Prostate gland (tissue), 2 donors: ENCODE measurements at places on chromosomes 12 and 14. TPM values are rescaled to one million over a fixed set of nuclear protein-coding genes. Genes with fewer than 3 reads are reported as not detected.

GNG2 gene
- 120 TPM for total RNA-seq

COCH gene
- 23.3 TPM for total RNA-seq

ARHGEF40 gene
- 12.4 TPM for total RNA-seq

GPR65 gene
- total RNA-seq: 0.57 TPM

SDSL gene
- 6.2 TPM for total RNA-seq

ESR2 gene
- 21.4 TPM for total RNA-seq

NAV3 gene
- 9.0 TPM for total RNA-seq

PARP2 gene
- total RNA-seq: 10.7 TPM

VDR gene
- total RNA-seq: 3.4 TPM

IGF1 gene
- total RNA-seq: 35.6 TPM

MMP17 gene
- 1.1 TPM for total RNA-seq

OR4K1 gene
- total RNA-seq: not detected

KRT85 gene
- total RNA-seq: not detected

GALNT9 gene
- 1.0 TPM for total RNA-seq

DNA sequence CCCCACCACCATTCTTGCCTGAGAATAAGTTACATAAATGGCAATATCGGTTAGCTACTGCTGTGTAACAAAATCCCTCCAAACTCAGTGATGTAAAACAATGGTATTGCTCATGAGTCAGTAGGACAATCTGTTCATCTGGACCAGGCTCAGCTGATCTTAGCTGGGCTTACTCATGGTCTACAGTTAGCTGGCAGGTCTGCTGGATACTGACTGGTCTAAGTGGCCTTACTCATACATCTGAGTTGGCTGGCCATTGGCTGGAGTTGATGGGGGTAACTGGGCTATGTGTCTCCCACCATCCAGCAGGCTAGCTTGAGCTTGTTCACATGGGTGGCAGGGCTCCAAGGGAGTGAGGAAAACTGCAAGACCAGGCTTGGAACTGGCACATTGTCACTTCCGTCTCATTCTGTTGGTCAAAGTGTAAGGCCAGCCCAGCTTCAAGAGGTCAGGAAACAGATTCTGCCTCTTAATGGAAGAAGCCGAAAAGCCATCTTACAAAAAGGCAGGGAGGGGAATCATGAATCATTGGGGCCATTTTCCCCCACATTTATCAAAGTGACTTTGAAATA lies 56.7 kb upstream of the CHGA start:
- H3K4me1 ChIP-seq: no peaks in the 10 kb centered on the region
- H3K4me3 ChIP-seq: no peak overlapping the region
- H3K27ac ChIP-seq: no peak overlapping the region
- H3K36me3 ChIP-seq: no peaks in the 10 kb centered on the region
- H3K27me3 ChIP-seq: no peaks in the 10 kb centered on the region
- no peak for DNase-seq

- no peaks in the 10 kb centered on the region for H3K4me1 ChIP-seq
- H3K36me3 ChIP-seq: no peaks in the 10 kb centered on the region
- DNase-seq: no peak
- H3K27me3 ChIP-seq: no peaks in the 10 kb centered on the region
- H3K27ac ChIP-seq: no peak overlapping the region
Measured at GRCh38 chr14:104184506-104184905, 46.1 kb downstream of the KIF26A start.

DNA sequence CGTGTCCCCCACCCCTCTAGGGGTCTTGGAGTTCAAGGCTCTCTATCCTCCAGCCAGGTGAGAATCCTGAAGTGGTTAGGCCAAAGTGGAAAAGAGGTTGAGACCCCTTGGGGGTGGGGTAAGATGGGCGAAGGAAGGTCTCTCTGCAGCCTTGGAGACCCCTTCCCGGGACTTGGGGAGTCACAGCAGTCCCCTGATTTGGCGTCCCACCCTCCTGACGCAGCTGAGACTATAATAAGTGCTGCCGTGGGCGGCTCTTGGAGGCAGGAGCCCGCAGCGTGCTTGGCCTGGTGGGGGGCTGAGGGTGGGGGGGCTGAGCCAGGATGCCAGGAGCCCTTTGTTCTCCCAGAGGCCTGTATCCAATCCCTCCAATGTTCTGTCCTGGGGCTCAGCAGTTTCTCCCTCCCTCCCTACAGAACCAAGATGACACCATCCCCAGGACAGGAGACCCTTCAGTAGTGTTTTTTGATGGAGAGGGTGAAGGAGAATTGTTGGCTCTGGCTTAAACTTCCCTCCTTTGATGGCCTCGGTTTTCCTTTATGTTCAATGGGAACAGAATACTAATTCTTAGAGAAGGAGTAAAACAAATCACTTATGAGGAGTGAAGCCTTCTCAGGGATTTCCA lies 1.5 kb upstream of the AGAP2 start:
- DNase-seq: no peak
- H3K4me3 ChIP-seq: no peak overlapping the region
- no peak overlapping the region for H3K27ac ChIP-seq
- no peaks in the 10 kb centered on the region for H3K36me3 ChIP-seq

GRCh38 chr12:79069009-79069408 lies 204.4 kb downstream of the SYT1 start:
- H3K4me3 ChIP-seq: no peak overlapping the region
- H3K4me1 ChIP-seq: no peaks in the 10 kb centered on the region
- no peaks in the 10 kb centered on the region for H3K36me3 ChIP-seq
- DNase-seq: no peak
- H3K27me3 ChIP-seq: no peaks in the 10 kb centered on the region

DNA sequence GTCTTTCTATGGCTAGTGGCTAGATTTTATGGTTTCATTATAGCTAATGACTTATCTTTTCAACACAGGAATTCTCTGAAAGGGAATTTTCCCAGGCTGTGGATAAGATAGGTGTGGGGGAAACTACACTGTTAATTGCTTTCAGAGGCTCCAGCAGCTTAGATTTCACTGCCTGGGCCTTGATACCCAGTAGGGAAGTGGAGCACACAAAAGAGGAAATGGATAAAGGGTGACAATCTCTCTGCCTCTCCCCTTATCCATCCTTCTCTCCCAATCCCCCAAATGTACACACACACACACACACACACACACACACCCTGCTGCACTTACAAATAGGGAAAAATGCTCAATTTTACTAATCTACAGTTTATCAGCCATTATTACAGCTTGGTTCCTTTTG lies 19.1 kb downstream of the SIX4 start:
- no peak overlapping the region for H3K4me3 ChIP-seq
- no peak for DNase-seq
- no peaks in the 10 kb centered on the region for H3K27me3 ChIP-seq
- H3K27ac ChIP-seq: no peak overlapping the region
- H3K36me3 ChIP-seq: no peaks in the 10 kb centered on the region
- no peaks in the 10 kb centered on the region for H3K4me1 ChIP-seq

GRCh38 chr14:54794159-54794558 lies 108.5 kb downstream of the GCH1 start:
- no peaks in the 10 kb centered on the region for H3K4me1 ChIP-seq
- H3K27me3 ChIP-seq: no peaks in the 10 kb centered on the region
- H3K27ac ChIP-seq: no peak overlapping the region

DNA sequence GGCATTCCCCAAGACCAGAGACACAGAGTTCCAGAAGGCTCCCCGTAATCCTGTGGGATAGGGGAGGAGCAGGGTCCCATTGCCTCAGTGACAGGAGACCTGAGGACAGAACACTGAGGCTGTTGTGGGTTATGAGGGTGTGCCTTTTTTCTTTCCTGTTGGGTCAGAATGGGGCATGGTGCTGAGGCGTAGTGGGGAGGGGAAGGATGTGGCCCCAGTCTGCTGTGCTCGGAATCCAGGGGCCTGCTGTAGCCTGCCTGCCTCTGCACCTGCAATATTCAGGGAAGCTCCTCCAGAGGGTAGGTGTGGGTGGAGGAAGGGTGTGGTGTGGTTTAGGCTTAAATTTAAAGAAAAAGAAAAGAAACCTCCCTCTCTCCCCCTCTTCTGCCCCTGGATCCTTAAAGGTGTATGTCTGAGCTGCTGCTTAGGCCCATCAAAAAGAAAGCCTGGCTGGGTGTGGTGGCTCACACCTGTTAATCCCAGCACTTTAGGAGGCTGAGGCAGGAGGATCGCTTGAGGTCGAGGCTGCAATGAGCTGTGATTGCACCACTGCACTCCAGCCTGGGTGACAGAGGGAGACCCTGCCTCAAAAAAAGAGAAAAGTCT lies 18.7 kb downstream of the PLEKHG3 start:
- no peak overlapping the region for H3K4me3 ChIP-seq
- DNase-seq: no peak
- H3K27me3 ChIP-seq: no peaks in the 10 kb centered on the region
- no peak overlapping the region for H3K27ac ChIP-seq

- no peaks in the 10 kb centered on the region for H3K27me3 ChIP-seq
- no peak for DNase-seq
- H3K4me3 ChIP-seq: no peak overlapping the region
- H3K27ac ChIP-seq: peak overlapping the region; percentile 20
- peaks cover 7% of the 10 kb centered on the region for H3K4me1 ChIP-seq
- no peaks in the 10 kb centered on the region for H3K36me3 ChIP-seq
Measured at GRCh38 chr12:32501835-32502333, 102.5 kb downstream of the FGD4 start.

DNA sequence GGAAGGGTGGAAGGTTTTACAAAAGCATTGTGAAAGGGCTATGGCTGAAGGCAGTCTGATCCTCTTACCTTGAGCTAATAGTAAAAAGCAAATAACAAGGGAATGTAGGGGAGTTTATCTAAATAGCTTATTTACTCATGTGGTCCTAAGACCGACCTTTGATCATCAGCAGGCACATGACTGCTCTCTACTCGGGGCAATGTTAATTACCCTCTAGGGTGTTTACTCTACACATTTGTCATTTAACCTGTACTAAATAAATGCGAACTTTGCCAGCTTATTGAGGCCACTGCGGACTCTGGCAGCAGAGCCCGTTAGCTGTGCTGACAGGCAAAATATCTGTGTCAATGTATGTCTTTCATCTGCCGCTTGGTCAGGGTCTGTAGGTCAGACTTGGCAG lies 768.3 kb upstream of the ATXN7L3B start:
- no peaks in the 10 kb centered on the region for H3K4me1 ChIP-seq
- no peaks in the 10 kb centered on the region for H3K36me3 ChIP-seq
- no peak for DNase-seq

- no peak overlapping the region for H3K4me3 ChIP-seq
- H3K27ac ChIP-seq: no peak overlapping the region
- H3K36me3 ChIP-seq: no peaks in the 10 kb centered on the region
- DNase-seq: no peak
- H3K27me3 ChIP-seq: no peaks in the 10 kb centered on the region
- H3K4me1 ChIP-seq: no peaks in the 10 kb centered on the region
Measured at GRCh38 chr12:68324531-68324930, 7.6 kb downstream of the MDM1 start.

- DNase-seq: no peak
- H3K27ac ChIP-seq: no peak overlapping the region
- H3K27me3 ChIP-seq: no peaks in the 10 kb centered on the region
- H3K4me1 ChIP-seq: no peaks in the 10 kb centered on the region
Measured at GRCh38 chr12:49524660-49525324, 14.0 kb upstream of the KCNH3 start.

- DNase-seq: peak; percentile 43
- H3K27me3 ChIP-seq: no peaks in the 10 kb centered on the region
- no peak overlapping the region for H3K4me3 ChIP-seq
Measured at GRCh38 chr12:108839018-108839889, 18.1 kb downstream of the SSH1 start.

GRCh38 chr14:53947452-53948204 lies 9.0 kb downstream of the BMP4 start:
- no peaks in the 10 kb centered on the region for H3K4me1 ChIP-seq
- no peak overlapping the region for H3K4me3 ChIP-seq
- no peak for DNase-seq
- no peak overlapping the region for H3K27ac ChIP-seq
- no peaks in the 10 kb centered on the region for H3K27me3 ChIP-seq

- no peaks in the 10 kb centered on the region for H3K27me3 ChIP-seq
- H3K4me3 ChIP-seq: no peak overlapping the region
- DNase-seq: no peak
- no peak overlapping the region for H3K27ac ChIP-seq
- peaks cover 4% of the 10 kb centered on the region for H3K36me3 ChIP-seq
Measured at GRCh38 chr14:39179042-39179441, 4.0 kb downstream of the PNN start.

GRCh38 chr12:89665556-89665955 lies 43.1 kb downstream of the ATP2B1 start:
- H3K36me3 ChIP-seq: no peaks in the 10 kb centered on the region
- no peaks in the 10 kb centered on the region for H3K4me1 ChIP-seq
- no peak overlapping the region for H3K27ac ChIP-seq

DNA sequence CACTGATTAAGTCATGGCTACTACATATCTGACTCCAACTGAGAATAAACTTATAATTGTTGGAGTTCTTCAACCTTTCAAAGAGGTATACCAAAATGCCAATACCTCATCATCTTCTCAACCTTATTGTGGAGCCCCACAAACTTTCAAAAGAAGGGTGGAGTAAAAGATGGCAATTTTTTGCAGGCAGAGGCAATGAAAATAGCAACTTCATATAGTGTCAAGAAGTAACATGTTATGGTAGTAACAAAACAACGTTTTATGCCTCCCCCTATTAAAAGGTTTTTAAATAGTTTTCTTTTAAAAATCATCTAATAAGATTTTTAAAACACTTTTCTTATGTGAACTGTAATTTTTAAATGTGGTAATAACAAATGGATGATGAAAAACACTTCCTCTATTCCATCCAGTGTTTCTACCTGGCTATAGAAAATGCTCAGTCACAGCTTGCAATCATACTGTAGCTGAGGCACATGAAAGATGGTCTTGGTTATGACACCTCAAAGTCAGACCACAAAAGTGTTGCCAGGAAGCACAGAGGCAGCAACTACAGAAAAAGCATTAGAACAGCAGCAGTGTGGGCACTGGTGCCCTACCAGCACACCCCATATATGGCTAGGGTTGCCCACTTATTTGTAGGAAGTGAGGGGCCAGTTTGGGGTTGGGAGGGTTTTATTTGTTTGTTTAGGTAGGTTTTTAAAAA lies 7.0 kb downstream of the PPP1R12A start:
- DNase-seq: no peak
- peaks cover 2% of the 10 kb centered on the region for H3K4me1 ChIP-seq
- H3K4me3 ChIP-seq: no peak overlapping the region
- no peaks in the 10 kb centered on the region for H3K27me3 ChIP-seq
- no peaks in the 10 kb centered on the region for H3K36me3 ChIP-seq

DNA sequence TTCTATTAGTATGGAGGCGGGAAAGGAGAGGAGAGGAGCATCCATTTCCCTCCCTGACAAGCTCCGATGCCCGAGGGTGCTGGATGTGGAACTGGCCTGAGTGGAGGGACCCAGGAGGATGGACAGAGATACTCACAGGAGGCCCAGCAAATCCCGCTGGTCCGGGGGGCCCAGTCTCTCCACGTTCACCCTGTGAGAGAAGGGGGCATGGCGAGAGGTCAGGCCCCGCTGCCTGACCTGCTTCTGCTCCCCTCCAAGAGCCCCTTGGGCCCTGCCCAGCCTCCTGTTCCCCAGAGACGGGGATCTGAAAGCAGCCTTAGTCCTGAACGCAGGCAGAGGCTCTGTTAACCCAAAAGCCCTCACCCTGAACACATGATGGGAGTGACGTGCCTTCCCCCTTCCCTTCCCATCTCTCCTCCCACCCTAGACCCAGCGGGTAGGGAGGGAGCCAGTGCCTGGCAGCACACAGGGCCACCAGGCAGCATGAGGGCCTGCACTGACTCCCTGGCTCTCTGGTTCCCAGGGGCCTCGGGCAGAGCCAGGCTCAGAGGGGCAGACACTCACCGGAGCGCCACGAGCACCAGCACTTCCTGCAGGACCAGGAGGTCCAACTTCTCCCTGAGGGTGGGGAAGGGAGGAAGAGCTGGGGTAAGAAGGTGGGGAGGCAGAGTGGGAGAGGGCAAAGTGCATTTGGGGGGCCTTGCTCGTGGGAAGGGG lies 17.5 kb downstream of the TMEM106C start:
- H3K27ac ChIP-seq: no peak overlapping the region
- no peaks in the 10 kb centered on the region for H3K36me3 ChIP-seq
- H3K4me1 ChIP-seq: no peaks in the 10 kb centered on the region
- H3K4me3 ChIP-seq: no peak overlapping the region

GRCh38 chr14:101182476-101182875 lies 279.0 kb upstream of the RTL1 start:
- no peak for DNase-seq
- H3K4me1 ChIP-seq: no peaks in the 10 kb centered on the region
- H3K27ac ChIP-seq: no peak overlapping the region
- no peak overlapping the region for H3K4me3 ChIP-seq
